ENCODE measurements at places on chromosomes 6 and 20.

DNA sequence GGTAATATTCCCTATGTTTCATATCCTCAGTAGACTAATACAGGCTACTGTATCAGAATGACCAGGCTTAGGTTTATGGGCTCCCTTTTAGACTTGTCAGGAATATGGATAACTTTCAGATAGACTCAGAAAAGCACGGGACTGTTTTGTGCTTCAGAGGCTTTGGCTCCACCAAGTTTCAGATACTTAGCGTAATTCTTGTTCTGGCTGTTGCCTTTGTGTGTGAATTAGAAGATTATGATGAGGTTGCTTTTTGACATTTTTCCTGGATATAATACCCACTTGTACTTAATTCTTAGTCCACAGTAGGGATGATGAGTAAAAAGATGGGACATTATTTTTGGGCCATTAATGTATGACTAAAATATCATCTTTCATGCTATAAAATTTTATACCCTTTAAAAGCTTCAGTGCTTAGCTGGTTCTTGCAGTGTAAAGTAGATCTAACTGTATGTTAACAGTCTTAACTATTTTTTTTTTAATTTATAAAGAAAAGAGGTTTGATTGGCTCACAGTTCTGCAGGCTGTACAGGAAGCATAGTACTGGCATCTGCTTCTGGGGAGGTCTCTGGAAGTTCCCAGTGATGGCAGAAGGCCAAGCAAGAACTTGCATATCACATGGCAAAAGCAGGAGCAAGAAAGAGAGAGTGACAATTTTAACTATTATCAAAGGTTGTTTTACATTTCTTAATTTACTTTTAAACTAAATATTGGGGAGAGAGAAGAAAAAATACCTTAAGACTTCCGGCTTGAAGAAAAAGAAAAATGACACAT is 120.7 kb downstream of the ZFAND3 start:
- no peak for DNase-seq

GRCh38 chr6:19231878-19232561 is 605.1 kb upstream of the ID4 start:
- DNase-seq = no peak

DNA sequence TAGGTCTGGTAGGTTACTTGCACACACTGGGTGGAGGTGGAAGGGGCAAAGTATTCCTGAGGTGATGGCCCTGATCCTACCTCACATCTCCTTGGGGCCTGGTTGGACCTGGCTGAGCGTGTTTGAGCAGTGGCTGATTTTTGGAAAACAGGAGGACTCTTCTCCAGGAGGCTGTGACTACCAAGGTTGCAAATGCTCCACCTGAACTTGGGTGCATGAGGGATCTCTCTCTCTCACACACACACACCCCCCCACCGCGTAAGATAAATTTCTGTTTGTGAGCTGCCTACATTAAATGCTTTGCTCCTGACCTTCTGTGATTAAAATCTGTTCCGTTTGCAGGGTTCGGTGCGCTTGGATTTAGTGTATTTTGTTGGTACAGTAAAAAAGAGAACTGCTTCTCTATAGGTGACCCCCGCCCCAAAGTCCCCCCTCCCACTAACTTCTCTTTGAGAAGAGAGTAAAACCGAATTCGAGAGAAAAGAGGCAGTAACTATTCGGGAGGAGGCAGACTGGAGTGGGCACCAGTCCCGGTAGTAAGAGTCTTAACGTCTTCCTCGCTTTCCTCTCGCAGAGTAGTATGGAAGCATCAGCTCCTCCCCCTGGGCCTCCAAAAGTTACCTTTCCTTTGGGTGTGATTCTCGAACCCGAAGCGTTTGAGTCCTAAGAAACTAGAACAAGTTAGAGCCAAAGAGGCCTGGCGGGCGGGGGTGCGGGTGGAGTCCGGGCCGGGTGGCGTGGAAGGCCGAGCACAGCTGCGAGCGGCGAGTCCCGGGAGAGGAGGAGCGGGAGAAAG is 585 bp upstream of the DSE start:
- no peak for DNase-seq

- no peak for DNase-seq
Measured at GRCh38 chr6:45949256-45949655, 66.4 kb downstream of the CLIC5 start.

- no peak for DNase-seq
Measured at GRCh38 chr6:71168233-71168765, 120.3 kb upstream of the OGFRL1 start.
